ENCODE measurements at places on chromosomes 11 and 22.
A peak's percentile ranks its signal among the peaks of the same experiment; 100 is the strongest.

DNA sequence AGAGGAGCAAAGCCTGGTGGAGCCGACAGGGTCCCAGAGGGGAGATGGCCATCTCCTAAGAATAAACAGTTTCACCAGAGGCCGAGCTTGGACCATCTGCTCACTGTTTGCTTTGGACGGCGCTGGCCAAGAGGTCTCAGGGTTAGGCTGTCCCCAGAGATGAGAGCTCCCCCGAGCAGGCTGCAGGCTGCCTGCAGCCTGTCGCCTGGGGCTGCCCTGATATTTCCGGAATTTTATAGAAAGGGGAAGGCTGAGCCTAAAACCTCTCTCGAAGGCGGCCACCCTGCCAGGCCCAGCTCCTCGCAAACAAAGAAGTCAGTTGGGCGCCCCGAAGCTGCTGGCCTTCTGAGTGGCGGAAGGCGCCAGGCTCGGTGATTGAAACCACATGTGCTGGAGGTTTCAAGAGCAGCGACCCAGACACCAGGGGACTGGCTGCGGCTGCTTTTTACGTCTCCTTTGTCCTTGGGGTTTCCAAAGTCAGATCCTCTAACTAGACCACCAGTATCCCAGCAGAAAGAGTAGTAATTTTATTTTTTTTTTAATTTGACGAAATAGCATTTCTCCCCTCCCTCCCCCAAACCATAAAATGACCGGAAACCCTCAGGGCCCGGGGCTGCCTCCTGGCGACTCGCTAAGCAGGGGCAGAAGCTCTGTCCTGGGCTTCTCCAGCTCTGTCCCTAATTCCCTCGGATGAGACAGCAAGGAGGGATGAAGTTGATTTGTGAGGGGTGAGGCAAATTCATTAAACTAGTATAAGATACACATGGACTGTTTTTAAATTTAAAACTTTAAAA, 57.4 kb downstream of the CLMP start:
- DNase-seq = no peak

- no peak for DNase-seq
These were observed 5.9 kb downstream of the TMEM134 start for GRCh38 chr11:67463186-67463585.

- DNase-seq = no peak
These were observed 21.7 kb upstream of the NRGN start for GRCh38 chr11:124717786-124718651.

DNA sequence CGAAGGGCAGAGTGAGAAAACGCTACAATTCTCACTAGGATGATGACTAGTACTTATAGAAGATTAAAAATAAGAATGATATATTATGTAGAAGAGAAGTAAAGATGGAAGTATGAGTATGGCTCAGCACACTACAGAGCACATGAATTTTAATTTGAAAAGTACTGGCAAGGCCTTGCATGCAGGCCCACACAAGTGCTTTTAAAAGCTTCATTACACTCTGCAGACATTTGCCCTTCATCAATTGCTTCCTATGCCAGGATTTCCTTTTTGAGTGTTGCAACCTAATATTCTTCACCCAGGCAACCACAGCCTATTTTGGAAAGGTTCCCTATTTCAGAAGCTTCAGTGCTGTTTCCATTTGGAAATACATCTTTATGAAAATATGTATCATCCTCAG, 81.1 kb downstream of the LARGE2 start:
- DNase-seq = no peak

GRCh38 chr11:78397398-78397797, 20.2 kb downstream of the GAB2 start:
- DNase-seq = no peak

GRCh38 chr22:30754971-30755758, 60.5 kb downstream of the OSBP2 start:
- DNase-seq = peak; percentile 67

DNA sequence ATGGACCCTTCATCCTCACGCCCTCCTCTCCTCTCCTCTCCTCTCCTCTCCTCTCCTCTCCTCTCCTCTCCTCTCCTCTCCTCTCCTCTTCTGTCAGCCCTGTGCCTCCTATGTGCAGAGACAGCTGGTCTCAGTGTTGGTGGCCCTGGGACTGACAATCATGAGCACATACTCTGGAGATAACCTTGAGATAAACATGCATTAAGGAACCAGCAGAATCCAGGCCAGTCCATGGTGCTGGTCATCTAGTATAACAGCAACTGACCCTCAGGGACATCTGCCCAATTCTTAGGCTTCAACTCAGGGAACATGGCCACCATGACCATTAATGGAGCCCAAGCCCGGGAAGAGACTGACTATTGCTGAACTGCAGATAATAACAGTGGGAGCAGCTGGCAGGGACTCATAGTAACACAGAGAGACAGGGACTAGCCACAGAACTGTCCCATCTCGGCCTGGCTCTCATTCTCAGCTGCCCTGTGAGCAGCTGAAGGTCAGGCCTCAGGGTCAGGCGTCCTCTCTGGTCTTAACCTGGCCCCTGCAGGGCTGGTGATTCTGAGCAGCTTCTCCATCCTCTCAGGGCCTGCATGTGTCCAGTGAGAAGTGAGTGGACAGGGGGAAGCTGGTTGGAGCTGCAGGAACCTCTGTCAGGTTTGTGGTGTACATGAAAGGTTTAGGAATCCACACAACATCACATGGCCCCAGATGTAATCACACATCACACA, 45.4 kb downstream of the GGTLC2 start:
- DNase-seq = no peak

DNA sequence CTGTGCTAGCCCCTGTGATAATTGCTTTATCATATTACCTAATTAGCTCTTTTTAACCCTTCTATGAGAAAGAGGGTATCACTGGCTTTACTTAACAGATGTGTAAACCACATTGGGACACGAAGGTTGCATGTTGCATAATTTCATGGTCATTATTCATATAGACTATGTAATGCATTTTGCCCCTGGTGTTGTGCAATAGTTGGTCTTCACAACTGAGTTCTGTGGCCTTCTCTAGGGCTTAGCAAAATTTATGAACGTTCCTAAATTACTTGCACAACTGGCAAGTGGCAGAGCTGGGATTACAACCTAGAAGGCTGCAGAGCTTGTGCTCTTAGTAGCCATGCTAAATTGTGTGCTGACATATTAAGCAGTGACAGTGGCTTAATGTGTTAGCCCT, 34.6 kb upstream of the PDGFD start:
- no peak for DNase-seq

DNA sequence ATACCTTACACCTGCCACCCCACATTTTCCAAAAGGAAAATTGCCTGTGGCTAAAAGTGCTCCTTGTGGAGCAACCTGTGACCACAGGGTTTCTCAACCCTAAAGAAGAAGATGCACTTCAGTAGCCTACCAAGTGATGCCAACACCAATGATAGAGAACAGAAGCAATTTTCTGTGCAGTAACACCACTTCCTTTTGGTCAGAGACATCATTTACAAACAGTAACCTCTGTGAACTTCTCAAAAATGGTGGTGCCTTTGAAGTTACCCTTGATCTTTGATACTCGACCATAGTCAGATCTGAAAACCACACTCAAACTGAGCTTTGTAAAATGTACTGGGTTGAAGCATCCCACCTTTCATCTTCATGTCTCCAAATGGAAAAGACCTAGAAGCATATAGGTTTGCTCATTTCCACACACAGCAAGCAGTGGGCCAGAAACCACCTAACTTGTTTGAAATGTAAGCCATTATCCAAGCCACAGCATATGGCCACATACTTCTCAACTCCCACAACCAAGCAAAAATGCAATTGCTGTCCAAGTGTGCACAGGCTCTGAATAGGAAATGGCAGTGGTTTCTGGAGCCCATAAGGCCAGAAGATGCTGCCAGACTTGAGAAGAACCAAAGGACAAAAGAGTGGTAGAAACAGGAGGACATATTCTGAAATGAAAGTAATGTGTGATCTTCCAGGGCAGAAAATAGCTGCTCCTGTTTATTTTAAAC, 24.3 kb downstream of the MPPED2 start:
- DNase-seq = no peak

DNA sequence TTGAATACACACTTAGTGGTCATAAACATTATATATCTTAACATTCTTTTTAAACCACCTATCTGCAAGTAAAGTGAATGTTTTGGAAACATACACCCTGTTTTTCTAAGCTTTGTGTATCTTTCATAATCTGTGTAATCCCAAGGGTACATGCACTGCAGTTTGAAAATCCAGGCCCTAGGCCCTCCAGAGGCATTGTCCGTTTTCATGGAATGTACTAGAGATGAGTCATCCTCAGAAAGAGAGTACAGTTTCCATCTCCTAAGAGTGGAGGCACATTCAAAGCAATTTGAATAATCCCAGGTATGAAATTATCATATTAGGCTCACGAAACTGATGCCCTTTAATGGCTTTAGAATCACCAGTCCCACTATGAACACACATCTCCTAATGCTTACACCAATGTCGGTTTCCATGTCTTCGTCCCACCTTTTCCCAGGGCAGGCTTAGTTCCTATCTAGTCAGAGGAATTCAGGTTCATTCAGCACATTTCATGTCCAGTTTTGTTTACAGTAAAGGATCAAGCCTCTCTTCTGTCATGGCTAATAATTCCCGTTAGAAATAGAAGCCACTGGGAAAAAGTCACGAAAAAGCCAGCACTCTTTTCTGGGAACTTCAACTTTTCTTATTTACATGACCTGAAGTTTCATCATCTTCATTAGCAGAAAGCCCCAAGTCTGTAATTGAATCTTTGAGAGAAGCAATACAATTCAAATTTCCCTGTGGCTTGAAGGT, 39.5 kb upstream of the CD44 start:
- DNase-seq = no peak

GRCh38 chr22:39148727-39149535, 3.5 kb downstream of the CBX7 start:
- no peak for DNase-seq

GRCh38 chr11:131302836-131303235, 67.6 kb upstream of the NTM start:
- DNase-seq = no peak

GRCh38 chr22:40635043-40635939, 1.2 kb downstream of the MRTFA start:
- no peak for DNase-seq

DNA sequence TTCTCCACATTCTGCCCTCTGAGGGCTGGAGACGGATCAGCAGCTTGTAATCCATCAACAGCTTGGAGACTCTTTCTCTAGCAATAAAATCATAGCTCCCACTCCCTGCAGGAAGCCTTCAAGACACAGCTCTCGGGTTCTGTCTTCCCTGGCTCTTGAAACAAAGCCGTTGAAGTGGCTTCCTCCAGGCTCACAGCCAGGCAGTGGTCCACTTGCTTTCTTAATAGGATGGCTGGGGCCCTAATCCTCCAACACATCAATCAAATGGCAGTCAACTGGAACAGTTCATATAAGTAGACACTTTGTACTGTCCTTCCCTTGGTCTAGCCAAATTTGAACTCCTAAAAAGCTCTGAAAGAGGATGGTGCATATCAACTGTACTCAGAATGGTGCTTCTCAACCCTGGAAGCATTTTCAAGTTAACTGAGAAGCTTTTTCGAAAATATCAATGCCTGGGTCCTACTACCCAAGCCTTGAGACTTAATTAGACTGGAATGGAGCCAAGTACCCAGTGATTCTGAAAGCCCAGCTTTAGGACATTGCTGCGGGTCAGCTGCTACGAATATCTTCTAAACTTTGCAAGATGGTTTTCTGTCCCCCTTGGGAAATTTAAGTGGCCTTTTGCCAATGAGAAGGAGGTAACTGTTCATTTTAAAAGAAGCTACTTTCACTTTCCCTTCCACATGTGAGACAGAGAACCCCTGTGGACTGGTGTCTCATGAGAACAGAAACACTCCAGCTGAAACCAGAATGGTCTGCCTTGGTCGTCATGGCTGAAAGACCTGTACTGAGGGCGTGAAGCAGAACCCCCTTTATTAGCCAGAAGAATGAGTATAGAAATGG, 74.7 kb downstream of the SC5D start:
- peak; percentile 70 for DNase-seq

DNA sequence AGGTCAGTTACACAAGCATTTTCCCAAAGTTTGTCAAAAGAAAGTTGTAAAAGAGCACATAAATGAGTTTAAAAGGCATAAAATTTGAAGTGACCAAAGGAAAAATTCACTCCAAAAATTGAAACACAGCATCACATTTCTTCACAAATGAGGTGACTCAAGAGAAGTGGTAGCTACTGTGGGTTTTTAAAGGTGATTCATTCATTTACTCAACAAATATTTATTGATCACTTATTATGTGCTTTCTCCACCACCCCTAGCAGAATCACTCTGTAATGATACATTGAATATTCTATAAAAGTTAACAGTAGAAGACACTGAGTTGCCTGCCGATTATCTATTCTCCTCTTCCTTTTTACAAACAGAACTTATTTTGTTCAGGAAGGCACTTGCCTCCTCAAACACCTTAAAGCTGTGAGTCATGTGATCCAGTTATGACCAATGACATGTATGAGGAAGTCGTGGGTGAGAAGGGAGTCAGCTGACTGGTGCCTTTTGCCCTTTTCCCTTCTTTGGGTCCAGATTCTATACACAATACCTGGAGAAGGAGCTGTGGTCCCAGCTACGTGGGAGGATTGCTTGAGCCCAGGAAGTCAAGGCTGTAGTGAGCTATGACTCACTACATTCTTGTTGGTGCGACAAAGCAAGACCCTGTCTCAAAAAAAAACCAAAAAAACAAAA, 67.7 kb upstream of the CLNS1A start:
- DNase-seq = no peak

GRCh38 chr22:42261296-42261695, 9.2 kb downstream of the TCF20 start:
- DNase-seq = no peak

DNA sequence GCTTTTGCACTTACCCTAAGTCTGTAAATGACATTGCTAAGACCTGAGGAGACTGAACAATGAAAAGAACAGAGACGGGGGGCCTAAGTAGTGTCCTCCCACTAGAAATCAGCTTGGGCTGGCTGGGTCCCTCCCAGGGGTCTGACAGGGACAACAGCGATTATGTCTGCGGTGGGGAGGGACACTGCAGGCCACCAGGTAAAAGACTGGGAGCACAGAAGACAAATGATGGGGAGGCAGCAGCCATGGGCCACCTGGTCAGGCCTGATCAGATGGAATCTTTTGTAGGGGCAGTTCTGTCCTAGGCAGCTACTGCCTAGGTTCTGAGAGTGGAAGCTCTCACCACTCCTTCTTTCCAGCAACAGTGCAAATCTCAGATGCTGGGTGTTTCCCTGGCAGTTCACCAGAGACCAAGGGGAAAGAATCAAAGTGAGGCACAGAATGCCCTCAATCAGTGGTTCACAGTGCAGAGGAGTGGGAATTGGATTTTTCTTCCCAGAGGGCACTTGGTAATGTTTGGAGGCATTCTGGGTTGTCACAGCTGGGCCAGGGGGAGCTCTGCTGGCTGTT, 59.1 kb upstream of the GNAZ start:
- no peak for DNase-seq

DNA sequence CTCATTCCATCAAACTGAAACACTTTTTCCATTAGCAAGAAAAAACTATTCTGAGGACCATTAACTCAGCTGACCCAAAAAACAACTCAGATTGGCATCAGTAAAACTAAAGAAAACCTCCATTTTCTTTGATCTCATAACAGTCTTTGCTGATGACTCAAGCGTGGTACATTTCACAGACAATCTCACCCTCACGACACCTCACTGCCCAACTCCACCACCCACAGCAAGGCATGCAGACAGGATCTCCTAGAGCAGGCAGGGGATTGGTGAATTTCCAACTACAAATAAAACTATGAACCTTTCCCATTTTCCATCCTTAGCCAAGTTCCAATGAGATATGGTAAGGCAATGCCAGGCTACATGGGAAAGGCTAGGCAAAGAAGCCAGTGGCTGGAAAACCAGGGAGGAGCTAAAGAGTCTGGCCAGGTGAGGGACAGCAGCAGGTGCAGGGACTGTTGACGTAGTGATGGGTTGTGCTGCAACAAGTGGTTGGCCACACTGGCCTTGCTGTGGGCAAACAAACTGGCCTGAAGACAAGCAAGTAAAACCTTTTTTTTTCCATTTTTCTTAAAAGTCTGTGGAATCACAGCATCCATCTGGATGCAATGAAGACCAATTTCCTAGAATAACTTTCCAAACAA, 97.2 kb downstream of the SERGEF start:
- no peak for DNase-seq
